B cell (primary cell): ENCODE measurements at places on chromosomes 7 and 10. TPM values are rescaled to one million over a fixed set of nuclear protein-coding genes. Genes with fewer than 3 reads are reported as not detected.

Gene C7orf57
- not detected in 2 replicates for polyA plus RNA-seq

Gene ANKRD30A
- not detected in 2 replicates for polyA plus RNA-seq

DNA sequence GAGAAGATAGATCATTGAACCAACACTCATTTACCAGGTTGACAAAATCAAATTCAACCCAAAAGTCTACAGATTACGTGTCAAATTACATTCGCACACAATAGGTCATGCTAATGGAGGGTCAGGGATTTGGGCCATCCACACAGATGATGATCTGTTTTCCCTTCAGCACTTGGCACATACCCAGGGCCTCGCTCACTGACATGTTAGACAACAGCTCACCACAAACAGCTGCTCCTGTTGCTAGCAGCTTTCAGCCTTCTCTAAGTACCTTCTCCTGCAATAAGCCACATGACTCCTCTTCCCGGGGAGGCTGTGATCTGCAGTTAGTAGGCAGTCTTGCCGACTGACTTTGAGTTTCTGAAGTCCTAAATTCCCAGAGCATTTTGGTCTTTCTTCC, 18.4 kb downstream of the NKX2-3 start:
- H3K4me1 ChIP-seq = no peaks in the 10 kb centered on the region
- no peak overlapping the region for H3K4me3 ChIP-seq
- DNase-seq = no peak
- no peak overlapping the region for H3K27ac ChIP-seq
- H3K27me3 ChIP-seq = no peaks in the 10 kb centered on the region

DNA sequence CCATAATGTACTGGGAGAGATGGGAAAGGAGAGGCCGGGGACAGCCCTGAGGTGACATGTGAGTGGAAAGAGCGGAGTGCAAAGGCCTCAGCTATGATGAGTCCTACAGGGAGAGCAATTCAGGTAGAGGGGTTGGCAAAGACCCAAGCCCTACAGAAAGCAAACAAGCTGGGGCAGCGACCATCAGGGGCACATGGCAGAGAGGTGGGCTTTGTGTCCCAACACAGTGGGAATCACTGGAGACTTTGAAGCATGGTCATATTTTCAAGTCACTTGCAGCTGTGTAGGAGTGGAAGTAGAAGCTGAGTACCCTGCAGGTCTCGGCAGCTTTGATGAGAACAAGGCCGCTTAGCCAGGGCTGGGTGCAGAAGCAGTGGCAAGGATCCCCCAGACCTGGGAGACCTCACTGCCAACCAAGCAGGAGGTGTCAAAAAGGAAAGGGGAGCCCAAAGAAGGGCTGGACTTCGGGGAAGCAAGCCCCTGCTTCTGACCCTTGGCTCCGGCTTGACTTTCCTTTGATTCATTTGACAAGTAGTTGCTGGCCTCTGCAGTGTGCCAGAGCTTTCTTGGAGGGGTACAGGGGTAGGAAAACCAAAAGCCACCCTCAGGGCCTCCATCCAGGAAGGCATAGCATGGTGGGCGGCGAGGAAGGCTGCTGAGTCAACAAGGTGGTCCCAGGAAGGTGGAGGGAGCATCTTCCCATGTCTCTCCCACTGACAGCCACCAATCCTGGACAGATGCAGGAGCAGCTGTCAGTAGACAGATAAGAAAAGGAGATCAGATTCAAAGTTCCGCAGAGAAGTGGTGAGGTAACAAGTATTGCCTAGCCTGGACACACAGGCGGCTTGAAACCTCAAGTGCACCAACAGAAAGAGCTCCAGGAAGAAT, 1.9 kb upstream of the PGAM2 start:
- H3K4me3 ChIP-seq = no peak overlapping the region
- peak overlapping the region; percentile 68 for H3K27ac ChIP-seq
- H3K27me3 ChIP-seq = no peaks in the 10 kb centered on the region
- no peaks in the 10 kb centered on the region for H3K36me3 ChIP-seq
- peaks cover 47% of the 10 kb centered on the region for H3K4me1 ChIP-seq

DNA sequence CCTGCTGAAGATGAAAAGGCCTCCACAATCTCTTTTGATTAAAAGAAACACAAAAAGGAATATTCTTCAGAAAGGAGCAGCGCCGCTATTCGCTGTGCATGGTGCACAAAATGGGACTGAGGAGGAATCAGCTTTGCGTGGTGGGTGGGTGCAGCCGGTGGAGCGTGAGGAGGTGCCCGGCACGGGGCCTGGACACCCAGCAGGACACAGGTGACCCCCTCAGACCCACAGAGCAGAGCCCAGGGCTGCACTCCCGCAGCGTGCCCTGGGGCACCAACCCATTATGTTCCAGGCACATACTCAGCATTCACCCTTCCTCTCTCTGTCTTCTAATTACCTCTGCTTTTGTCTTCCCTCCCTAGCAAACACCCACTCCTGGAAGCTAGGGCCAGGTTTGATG, 238.0 kb upstream of the PPP2R2D start:
- H3K27me3 ChIP-seq = no peaks in the 10 kb centered on the region
- no peak overlapping the region for H3K27ac ChIP-seq
- H3K36me3 ChIP-seq = no peaks in the 10 kb centered on the region
- no peaks in the 10 kb centered on the region for H3K4me1 ChIP-seq

GRCh38 chr10:43606323-43607198, at the start of gene ZNF485:
Gene ZNF485, plus strand, starts transcription at chr10:43606438. Its CDS starts 613 bp downstream, at chr10:43607051.
- H3K4me3 ChIP-seq = peak within 1 kb of the TSS; percentile 59
- peaks cover 3% of the 10 kb centered on the region for H3K36me3 ChIP-seq
- peak; percentile 71 for DNase-seq
- H3K27ac ChIP-seq = no peak within 1 kb of the TSS

GRCh38 chr10:12703126-12703525, 298.4 kb downstream of the CCDC3 start:
- H3K27ac ChIP-seq = no peak overlapping the region
- no peaks in the 10 kb centered on the region for H3K4me1 ChIP-seq
- no peak overlapping the region for H3K4me3 ChIP-seq
- DNase-seq = no peak
